ENCODE measurements at places on chromosomes 7 and 10.

DNA sequence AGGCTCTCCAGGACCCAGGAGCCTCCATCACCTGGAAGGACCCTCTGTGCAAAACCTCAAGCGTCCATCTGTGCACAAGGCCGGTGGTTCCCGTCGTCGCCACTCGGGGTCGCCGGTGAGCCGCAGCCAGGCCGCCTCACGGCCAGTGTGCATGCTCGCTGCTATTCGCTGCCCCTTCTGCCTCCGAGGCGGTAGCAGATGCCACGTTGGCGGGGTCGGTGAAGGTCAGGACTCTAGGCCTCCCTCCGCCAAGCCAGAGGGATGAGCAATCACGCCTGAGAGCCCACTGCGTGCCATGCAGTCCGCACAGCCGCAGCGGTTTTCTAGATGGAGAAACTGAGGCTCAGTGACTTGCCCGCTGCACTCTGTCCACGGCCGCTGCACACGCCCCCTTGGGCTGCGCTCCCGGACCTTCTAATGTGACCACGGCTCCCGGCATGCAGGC lies 5.7 kb downstream of the UPK3B start:
- DNase-seq, result no peak

DNA sequence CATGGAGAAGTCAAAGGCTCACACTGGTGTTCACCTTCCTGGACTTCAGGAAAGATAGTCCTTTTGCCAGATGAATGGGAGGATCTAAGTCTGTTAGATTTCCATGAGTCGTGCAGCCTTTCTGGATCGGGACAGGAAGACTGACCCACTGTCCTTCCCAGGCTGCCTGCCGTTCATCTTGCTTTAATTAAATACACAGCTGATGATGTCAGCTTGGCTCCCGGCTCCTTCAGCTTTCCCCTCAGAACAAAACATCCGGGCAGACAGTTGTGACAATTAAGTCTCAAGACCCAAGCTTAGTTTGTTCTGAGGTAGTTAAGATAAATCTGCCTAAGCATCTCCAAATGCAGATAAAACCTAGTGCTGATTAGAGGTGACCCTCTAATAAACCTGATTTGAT lies 58.6 kb downstream of the AUTS2 start:
- no peak for DNase-seq

DNA sequence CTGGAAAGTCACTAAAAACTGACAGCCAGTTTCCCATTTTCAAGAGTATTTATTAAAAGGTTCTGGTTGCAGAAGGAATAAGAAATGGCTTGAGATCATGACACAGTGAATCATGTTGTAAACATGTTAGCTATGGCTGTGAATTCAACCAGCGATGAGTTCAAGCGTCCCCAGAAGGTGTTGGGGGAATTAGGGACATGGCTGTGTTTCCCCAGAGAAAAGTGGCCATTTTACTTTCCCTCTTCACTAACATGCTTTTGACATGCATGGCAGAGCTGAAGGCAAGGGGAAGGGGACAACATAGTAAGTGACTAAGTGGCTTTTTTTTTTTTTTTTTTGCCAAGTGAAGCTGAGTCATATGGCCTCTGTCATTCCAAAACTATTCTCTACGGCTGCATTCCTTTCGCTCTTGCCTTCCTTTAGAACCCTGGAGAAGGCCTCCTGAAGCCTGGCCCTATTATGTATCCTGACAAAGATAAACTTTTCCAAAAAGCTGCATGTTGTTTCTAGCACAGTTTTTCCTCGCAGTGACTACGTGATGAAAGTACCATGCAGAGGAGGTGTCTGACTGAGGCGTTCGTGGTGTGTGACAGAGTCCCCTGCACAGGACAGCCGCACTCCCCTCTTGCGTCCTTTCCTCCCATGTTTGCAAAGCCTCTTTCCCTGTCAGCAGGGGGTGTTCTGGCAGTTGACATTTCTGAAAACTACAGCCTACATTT lies 46.9 kb downstream of the EGFR start:
- peak; percentile 95 for DNase-seq

GRCh38 chr7:96349572-96349971 lies 27.7 kb upstream of the SLC25A13 start:
- no peak for DNase-seq

DNA sequence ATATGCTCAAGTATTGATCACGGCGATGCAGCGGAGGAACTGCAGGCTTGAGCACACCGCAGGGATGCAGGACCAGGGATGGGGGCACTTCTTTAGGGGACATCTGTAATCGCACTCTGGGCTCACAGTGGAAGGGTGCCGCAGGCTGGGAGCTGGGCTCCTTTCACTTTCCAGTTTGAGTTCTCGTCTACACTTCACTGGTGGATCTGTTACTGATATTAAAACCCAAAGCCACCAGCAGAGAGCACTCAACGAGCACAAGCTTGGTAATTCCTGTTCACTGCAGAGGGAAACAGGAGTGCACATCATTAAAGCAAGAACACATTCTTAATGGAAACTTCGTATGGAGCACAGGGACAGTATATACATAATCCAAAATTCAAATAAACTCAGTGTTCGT lies 91.3 kb downstream of the PARD3 start:
- peak; percentile 77 for DNase-seq

DNA sequence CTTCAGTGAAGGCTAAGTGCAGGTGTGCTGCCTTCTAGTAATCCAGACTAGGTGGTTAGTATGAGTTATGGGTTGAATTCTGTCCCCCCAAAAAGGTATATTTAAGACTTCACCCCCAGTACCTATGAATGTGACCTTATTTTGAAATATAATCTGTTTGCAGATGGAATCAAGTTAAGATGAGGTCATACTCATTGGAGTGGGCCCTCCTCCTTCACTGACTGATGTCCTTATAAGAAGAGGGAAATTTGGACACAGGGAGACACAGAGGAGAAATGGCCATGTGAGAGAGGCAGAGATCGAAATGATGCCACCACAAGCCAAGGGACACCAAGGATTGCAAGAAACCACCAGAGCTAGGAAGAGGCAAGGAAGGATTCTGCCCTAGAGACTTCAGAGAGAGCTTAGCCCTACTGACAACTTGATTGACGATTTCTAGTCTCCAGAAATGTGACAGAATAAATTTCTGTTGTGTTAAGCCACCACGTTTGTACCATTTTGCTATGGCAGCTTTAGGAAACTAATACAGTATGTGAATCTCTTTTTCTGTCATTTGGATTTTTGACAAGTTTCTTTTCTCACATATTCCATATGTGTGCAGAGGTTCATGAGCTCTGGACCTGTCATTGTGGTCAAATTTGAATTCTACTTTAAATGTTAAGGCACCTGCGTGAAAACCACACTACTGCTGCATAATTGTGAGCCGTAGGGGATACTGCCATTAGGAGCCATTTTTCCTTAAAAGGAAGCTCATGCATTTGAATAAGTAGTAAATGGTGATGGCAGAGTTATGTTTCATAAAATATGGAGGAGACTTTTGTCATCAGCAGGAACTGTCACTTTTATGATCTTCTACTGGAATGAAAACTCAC lies 2.6 kb upstream of the RPA3 start:
- DNase-seq, result no peak

DNA sequence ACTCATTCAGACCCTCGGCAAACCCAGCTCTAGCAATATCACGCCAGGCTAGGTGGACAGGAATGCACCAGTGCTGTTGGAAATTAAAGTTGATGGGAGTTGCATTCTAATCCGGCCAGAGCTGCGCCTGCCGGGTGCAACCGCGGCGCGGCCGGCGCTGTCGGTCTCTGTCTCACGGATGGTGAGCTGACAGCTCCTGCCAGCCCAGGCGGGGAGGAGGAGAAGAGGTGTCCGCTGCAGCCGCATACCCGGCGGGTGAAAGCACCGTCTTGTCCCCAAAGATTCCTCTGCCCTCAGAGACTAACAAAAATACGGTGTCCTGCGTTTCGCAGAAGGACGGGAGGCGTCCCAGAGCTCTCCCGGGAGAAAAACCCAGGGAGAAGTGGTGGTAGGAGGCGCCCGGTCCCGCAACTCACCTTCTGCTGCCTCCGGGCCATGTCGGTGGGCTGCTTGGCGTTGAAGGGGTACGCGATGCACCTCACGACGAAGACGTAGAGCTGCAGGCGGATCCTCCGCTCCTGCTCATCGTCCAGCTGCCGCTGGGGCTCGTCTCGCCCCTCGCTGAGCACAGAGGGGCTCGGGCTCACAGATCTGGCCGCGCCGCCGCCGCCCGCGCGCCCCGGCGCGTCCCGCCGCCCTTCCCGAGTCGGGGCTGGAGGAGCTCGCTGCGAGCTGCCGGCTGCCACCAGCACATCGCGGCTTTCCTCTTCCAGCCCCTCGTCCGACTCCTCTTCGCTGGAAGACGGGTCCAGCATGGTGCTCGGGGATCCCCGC lies 490 bp downstream of the CADPS2 start:
- peak; percentile 23 for DNase-seq

GRCh38 chr10:118504467-118505205 lies 90.8 kb downstream of the PRLHR start:
- peak; percentile 95 for DNase-seq

GRCh38 chr10:19570991-19571390 lies 245.2 kb upstream of the PLXDC2 start:
- no peak for DNase-seq

DNA sequence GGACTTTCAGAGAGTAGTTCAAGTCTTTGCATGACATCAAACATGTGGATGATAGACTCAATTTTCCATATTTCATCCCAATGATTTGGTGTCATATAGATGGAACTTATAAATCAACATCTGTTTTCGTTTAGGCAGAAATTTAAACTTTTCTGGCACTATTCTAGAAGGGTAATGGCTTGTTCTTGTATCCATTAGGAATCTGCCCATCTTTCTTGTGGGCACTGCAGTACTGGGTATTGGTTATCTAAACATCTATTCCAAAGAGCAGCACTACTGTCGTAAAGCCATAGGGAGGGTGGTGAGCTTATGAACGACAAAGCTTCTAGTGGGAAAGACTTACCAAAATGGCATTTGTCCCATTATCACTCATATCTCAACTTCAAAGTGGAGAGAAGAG lies 273.5 kb downstream of the TWIST1 start:
- no peak for DNase-seq

DNA sequence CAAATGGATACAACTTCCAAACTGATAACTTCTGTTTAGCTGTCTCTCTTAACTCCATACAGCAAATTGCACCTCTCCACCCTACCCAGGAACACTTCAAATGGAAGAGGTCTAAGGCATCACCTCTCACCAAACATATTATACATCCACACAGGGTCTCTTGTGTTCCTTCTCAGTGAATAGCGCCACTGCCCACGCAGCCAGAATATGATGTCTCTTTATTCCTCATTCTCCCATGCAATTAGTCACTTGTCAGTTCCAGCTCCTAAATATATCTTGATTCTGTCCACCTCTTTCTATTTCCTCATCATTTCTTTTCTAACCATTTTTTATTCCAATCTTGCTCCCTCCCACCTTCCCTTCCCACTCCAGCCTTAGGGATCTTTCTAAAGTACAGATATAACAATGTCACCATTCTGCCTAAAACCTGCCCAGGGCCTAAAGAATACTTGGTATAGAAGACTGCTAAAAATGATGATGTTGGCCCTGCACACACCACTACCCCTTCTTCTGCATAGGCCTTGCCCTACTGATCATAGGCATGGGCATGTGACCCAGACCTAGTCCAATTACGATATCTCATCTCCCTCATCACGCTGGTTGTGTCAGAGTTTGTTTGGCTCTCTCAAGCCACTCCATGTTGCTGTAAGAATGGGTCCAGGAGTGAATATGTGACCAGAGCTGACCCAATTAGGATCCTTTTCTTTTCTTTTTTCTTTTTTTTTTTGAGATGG lies 5.7 kb upstream of the TSPAN14 start:
- no peak for DNase-seq

DNA sequence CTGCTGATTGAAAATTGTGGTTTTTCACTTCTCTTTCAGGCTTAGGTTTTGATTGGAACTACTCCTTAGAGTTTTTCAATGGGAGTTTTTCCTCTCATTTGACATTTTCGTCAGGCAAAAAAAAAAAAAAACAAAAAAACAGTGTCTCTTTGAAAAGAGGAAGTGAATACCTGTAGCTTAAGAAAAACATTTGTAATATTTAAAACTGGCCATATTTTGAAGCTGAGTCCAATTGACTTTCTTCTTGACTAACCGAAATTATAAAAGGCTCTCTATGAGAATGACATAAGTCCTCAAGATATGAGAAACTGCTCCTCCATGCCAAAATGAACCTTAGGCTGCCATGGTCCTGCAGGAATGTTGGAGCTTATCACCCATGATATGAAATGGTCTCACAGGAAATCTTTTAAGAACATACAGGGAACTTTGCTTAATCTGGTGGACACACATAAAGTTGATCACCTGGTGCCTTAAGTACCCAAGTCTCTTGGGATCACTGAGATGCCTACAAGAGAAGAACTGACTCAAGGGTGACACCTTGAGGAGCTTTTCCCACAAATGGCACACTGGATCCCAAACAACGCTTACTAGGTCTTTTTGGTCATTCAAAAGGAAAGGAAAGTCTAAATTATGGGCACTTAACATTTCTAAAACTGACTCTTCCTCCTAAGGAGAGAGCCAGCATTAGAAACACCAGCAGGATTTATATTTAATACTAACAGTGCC lies 263.4 kb downstream of the CDC14C start:
- DNase-seq, result no peak

- DNase-seq, result no peak
These were observed 153.2 kb upstream of the ADO start for GRCh38 chr10:62651341-62651740.

DNA sequence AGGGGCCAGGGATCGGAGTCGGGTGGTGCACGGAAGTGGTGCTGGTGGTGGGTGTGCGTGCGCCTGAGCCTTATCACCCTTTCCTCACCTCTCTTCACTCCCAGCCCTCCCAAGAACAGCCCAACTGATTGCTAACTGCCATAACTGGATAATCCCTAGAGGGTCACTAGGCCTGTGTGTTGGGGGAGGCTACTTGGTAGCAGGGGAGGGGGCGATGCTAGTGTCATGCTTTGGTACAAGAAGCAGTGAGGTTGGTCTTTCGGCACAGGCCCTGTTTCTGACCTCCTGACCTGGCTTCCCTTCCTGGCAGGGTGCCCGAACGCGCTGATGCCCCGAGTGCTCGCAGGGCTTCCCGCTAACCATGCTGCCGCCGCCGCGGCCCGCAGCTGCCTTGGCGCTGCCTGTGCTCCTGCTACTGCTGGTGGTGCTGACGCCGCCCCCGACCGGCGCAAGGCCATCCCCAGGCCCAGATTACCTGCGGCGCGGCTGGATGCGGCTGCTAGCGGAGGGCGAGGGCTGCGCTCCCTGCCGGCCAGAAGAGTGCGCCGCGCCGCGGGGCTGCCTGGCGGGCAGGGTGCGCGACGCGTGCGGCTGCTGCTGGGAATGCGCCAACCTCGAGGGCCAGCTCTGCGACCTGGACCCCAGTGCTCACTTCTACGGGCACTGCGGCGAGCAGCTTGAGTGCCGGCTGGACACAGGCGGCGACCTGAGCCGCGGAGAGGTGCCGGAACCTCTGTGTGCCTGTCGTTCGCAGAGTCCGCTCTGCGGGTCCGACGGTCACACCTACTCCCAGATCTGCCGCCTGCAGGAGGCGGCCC lies 652 bp downstream of the KAZALD1 start:
- DNase-seq, result peak; percentile 16

GRCh38 chr7:140928491-140929309 lies 4.0 kb upstream of the BRAF start:
- no peak for DNase-seq
